ENCODE measurements at places on chromosomes 5 and 9.
A peak's percentile ranks its signal among the peaks of the same experiment; 100 is the strongest.

DNA sequence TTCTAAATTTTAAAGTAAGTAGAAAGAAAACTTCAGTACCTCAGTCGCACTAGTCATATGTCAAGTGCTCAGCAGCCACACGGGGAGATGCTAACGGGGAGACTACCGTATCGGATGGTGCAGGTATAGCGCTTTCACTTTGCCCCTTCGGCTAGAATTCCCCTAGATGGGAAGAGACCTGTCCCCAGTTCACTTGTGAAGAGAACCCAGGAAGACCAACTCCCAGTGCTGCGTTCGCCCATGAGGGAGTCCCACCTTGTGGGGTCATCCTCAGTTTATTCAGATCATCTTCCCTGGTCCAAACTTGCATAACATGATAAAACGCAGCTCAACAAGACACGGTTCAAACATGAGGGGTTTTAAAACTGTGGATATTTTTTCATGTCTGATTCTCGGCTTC, 87.3 kb downstream of the LHFPL2 start:
- DNase-seq = no peak

GRCh38 chr9:116000748-116001329, 152.8 kb upstream of the PAPPA start:
- peak; percentile 44 for DNase-seq

GRCh38 chr5:131209506-131210150, 38.9 kb downstream of the LYRM7 start:
- DNase-seq = no peak

DNA sequence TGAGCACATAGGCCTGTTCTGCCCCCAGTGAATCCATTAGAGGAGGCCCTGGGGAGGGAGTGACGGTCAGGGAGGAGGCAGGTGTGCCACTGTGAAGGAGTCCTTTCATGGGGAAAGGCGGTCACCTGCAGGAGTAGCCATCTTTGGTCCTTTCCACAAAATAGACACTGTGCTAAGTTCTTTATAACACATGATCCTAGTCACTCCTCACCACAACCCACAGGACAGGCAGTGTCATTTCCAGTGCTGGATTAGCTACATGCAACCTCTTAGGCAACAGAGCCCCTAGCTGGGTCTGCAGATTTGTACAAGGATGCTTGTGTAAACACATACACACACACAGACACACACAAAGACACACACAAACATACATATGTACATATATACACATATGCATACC, 18.3 kb downstream of the DOCK2 start:
- no peak for DNase-seq

DNA sequence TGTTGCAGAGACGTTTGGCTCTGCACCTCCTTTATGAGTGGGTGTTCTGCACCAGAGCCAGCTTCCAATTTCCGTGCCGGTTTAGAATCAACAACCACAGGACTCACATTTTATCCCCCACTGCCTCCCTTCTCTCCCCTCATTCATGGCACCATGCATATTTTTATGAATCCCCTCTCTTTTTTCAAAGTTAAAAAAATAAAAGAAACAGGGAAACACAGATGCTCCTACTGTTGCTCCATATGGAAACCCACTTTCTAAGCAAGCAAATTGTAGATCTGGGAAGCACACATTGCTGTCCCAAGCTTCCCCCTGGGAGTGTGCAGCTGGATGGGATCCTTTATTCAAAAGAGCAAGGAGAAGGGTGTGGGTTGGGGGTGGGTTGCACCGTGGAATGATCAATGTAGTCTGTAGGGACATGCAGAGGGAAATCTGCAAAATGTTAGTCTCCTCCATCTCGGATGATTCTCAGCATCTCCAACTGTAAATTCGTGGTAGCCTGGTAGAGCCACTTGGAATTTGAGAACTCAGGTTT, 410.0 kb upstream of the ADAMTSL1 start:
- DNase-seq = no peak

DNA sequence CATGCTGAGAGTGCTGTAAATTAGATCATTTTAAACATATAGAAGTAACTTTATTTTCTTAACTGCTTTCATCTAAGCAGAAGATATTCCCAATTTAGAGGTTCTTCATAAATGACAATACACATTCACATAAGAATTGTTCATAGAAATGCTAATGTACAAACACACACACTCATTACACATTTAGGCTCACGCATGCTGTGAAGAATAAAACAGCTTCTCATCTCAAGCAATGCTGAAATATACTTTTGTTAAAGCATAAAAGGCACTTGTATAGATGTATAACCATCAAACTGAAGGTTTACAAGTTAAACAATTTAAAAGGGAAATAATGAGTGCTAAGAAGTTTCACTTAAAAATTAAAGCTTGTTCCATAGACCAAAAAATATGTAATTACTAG, 18.1 kb upstream of the FTMT start:
- no peak for DNase-seq

- no peak for DNase-seq
These were observed 133.9 kb downstream of the SUSD1 start for GRCh38 chr9:112041199-112041535.

DNA sequence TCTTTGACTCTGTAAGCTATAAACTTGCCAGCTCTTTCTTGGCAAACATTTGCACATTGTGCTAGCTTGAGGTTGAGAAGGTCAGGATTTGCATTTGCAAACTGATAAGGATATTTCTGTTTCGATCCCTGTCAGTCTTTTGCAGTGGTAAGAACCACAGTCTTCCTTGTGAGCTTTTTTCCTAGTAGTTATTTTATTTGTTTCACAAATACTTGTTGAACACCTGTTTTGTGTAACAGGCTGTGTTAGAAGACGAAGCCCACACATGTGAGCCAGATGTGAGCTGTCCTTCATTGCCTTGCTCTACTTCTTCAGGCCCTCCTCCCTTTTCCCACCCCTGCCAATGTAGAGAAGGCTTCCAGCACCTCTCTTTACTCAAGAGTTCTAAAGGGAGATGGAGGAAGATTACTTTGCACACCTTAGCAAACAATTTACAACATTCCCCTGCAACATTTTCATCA, 327.0 kb upstream of the KLF4 start:
- DNase-seq = peak; percentile 77

DNA sequence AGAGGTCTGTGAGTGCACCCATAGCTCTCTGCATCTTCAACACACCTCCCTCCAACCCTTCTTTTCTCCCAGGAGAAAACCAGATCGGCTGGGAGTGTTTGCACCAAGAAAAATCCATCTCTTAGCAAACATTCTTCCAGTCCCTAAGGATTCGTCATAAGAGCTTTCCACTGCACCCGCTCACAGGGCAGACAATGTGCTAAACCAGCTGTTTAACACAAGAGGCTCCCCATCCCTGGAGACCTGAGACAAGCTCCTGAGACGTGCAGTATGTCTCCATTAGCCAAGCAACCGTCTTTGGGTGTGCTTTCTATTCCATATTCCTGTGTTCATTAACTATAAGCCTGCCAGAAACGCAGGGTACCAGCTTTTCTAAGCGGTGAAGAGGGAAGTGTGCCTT, 93.6 kb upstream of the ZNF462 start:
- DNase-seq = no peak

DNA sequence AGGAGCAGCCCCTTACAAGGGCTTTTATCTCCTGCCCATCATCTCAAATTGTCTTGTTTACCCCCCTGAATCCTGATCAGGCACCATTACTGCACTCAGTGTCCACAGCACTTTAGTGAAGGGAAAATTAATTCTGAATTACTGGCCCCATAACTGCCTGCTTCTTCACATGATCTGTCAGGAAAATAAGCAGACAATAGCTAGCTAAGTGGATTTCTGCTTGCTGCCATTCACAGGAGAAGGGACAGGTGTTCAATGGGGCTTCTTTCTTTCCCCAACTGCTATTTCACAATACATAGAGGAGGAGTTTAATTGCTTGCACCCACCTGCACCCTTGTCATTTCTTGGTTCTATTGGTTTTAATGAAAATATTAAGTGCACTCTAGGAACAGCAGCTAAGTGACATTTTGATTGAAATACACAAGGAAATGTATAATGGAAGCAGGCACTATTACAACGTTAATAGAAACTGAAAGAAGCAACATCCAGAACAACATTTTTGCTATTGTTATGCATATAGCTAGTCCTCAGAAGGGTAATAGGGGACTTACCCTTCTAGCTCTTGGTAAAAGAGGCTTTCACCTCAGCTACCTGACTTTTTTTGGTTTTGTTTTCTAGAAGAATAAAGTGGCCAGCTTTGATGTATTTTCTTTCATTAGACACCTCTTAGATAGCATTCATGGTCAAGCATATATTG, 599.3 kb upstream of the TLE4 start:
- DNase-seq = no peak

GRCh38 chr5:119079318-119079921, 8.5 kb downstream of the DMXL1 start:
- DNase-seq = no peak

DNA sequence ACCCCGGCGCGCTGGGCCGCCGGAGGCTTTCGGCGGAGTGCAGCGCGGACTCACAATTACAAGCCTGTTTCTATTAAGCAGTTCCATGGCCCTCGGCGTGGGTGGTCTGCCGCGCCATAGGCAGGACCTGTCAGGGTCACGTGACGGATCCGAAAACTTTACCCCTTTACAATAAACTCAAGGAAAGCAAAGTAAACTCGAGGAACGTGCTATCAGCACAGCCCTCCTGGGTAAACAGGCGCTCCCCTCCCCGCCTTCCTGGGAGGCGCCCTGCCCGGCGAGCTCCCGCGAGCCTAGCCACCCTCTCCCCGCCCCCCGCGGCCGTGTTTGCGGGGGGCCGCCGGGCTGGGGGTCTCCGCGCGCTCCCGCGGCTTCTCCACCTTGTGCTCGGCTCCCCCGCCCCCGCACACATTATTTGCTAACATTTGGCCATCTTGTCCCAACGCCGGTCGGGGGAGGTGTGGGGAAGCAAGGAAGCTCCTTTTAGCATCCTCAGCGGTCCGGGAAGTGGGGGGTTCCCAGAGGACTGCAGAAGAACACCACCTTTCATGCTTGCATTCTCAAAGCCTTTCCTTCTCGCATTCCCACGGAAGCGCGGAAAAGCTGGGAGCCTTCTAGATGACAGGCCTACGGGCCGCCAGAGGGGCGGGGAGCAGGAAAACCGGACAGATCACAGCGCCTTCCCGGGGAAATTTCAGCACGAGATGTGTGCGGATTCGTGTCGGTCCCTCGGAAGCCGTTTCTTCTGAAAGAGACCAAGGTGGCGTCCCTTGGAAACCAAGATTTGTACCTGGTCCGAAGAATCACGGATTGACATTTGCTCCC, at the start of gene PTCH1:
PTCH1 (minus strand) TSS at position 238 of the 825 bp plus-strand sequence.
- DNase-seq = no peak

DNA sequence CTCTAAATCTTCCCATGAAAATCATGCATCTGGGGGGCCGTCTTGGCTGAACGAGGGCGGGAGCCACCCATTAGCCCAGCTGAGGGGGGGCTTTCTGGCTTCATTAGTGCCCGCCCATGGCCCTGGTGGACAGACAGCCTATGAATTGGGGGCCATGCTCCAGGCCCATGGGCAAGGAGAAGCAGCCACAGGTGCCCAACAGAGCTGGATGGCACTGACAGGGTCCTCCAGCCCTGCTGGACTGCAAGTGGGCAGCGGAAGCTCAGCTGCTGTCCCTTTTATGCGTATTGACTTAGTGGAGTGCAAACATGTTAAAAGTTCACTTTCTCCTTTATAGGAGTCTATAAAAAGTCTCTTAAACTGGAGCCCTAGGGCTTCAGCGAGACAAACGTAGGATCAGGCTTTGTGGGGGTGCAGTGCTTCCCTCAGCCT, 75.3 kb downstream of the MACROH2A1 start:
- DNase-seq = no peak

GRCh38 chr5:113617191-113617796, 103.8 kb downstream of the YTHDC2 start:
- DNase-seq = no peak

DNA sequence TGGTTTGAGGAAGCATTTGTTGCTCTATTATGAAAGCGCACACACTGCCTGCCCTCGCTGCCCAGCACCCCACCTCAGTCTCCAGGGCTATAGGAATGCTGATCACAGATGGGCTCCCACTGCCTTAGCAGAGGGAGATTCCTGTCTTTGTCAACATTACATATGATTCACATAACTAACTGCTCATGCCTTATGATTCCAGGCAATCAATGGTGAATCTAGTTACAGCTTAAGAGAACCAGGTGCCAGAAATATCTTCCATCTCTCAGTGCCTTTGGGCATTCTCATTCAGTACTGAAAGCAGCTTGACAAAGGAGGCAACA, 458.9 kb upstream of the C9orf72 start:
- DNase-seq = no peak

- no peak for DNase-seq
These were observed 31.5 kb downstream of the OTULIN start for GRCh38 chr5:14696057-14696456.

- no peak for DNase-seq
These were observed 6.4 kb upstream of the AGPAT2 start for GRCh38 chr9:136693490-136694162.

DNA sequence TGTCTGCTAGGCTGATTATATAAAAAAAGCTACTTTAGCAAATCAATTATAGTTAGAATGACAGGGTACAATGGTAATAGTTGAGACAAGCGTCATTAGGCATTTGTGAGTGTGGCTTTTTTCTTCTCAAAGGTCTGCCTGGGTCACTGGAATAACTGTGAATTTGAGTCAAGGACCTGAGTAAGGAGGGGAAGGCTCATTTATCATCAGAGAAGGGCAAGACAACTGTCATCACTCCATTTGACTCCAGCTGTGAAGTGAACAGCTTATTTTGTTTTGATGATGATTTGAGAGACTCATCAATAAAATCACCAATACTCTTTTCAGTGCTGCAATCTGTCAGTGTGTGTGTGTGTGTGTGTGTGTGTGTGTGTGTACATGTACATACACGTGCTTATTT, 118.6 kb downstream of the MAT2B start:
- no peak for DNase-seq

DNA sequence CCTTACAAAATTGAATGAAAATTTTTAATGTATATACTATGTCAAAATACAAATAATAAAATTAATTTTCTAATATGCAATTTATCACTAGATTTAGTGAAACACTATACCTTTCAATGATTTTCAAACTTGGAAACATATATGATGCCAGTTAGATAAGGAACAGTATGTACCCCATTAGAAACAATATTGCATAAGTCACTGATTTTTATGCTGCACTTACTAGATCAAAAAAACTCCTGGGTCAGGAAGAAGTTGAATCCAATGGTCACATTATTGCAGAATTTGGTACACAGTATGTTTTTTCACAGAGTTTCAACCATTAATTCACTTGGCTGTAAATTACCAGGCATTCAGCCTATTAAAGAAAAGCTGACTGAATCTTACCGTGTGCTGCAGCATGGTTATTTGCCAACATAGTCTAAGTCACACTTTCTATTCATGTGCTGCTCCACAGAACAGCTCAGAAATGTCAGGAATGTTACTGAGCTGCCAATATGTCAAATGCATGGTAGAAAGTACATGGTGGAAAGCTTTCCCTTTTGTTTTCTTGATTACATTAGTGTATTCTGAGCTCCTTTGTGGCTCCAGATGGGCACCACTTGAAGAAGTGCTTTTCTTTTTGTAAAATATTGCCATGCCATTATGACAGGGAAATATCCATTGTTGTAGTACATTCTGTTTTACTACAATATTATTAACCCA, 9.9 kb upstream of the PRR16 start:
- DNase-seq = no peak

DNA sequence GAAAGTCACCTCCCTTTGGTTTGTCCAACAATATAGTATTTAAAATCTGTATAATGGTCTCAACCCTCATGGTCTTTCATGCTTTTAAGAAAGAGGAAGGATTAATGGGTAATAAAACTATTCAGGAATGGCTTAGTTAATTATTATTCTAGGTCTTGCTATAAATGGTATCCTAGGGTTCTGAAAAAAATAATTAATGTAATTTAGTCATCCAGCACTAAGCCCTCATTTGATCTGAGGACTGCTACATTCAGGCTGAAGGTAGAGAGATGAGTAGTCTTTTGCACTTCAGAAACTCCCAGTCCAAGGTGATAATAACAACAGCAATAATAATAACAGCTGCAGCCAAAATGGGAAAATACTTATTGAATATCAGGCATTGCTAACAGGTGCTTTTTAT, 2.6 kb downstream of the ANKRD55 start:
- no peak for DNase-seq

Data from NCI-H526 (cell line).